CD4-positive, alpha-beta T cell treated with Interleukin-10 for 1 hour (primary cell): ENCODE measurements at places on chromosomes 6 and 20.

GRCh38 chr6:170186941-170187668 lies 103.8 kb downstream of the DLL1 start:
- DNase-seq: no peak

- DNase-seq: no peak
Measured at GRCh38 chr6:139037490-139037889, 8.9 kb downstream of the ABRACL start.

DNA sequence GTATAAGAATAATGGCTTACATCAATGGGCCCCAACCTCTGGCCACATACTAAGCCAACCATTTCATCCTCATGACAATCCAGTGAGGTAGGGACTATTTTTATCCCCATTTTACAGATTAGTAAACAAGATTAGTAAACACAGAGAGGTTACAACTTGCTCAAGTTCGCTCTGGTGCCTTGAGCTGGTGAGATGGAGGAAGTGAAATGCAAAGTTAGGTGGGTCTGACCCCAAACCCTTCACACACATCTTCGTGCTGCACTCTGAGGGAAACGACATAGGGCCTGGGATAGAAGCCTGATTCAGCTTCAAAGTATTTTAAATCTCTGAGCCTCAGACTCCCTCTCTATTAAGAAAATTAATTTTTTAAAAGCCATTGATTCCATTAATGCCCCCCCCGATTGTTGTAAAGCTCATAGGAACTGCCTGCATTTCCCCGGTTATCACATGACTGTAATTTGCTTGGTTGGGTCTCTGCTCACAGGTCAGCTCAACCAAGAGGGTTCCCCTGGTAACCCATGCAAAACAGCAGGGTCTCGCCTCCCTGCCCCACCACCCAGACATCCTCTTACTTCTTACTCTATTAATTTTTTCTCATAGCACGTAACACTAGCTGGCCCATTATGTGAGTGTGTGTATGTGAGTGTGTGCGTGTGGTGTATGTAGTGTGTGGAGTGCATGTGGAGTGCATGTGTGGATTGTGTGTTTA lies 221.2 kb downstream of the MAFB start:
- no peak for DNase-seq

- no peak for DNase-seq
Measured at GRCh38 chr20:32480371-32481241, 104.5 kb downstream of the NOL4L start.

DNA sequence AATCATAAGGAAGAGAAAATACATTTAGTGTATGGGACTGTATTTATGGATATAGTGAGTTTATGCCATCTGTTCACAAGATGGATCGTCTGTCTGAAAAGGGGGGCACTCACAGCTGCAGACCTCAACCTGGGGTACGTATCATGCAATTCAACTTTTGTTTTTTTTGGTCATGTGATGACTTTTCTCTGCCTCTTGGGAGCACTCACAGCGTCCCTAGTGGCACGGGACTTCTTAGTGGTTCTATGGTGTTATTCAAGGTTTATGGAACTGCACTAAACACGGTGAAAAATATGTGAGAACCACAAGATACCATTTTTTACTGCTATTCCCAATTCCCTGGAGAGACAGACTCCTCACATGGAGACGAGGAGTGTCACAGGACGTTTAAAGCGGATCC lies 60.4 kb upstream of the MPC1 start:
- no peak for DNase-seq

GRCh38 chr6:167455371-167455770 lies 130.5 kb downstream of the TTLL2 start:
- DNase-seq: no peak

DNA sequence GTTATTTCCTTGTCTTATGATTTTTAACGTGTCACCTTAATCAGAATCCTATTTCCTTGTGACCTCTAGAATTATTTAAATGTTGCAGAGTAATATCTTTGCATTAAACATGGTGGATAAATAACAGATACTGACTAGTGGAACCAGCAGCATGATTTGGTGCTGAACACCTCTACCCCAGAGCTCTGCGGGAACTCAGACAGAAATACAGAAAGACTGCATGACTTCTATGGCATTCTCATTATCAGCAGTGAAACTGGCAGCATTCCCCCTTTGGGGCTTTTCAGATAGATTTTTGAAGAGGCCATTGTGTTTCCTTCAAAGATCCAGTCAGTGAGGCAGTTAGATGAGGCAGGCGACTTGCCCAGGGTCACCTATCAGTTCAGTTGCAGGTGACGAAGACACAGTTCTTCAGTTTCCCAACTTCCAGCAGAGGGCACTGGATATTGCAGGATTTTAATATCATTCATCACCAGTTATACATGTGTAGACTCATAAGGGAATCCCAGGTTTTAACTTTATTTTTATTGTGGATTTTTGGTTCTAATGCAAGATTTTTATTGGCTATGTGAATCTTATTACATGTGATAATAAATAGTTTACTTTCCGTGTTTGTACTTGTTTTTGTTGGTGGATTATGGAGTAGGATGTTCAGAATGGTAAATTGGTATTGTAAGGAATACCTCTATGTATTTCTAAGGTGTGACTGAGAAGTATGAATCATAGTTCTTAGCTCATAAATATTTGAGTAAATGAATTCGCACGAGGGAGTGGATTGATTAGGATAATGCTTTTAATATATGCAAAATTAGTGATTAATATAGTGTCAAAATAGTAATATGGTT lies 81.3 kb downstream of the AFDN start:
- no peak for DNase-seq

DNA sequence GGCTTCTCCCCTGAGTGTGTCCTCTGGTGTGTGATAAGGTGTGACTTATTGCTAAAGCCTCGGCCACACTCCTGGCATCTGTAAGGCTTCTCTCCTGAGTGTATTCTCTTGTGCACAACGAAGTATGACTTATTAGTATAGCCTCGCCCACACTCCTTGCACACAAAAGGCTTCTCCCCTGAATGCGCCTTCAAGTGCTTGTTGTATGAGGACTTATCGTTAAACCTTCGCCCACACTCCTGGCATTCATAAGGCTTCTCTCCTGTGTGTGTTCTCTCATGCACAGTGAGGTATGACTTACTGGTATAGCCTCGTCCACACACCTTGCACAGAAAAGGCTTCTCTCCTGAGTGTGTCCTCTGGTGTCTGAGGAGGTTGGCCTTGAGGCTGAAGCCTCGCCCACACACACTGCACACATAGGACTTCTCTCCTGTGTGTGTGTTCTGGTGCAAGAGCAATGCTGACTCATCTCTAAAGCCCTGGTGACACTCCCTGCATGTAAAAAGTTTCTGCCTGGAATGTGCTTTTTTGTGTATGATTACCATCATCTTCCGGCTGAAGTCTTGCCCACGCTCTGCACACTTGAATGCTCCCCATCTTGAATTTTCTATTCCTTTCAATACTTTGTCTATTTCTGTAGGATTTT lies 20.4 kb downstream of the ZNF337 start:
- no peak for DNase-seq

GRCh38 chr6:56101141-56101553 lies 146.2 kb downstream of the COL21A1 start:
- DNase-seq: no peak

- no peak for DNase-seq
Measured at GRCh38 chr20:845226-845868, 11.8 kb downstream of the FAM110A start.

- DNase-seq: no peak
Measured at GRCh38 chr20:23435626-23436539, 3.6 kb upstream of the CSTL1 start.

GRCh38 chr20:44745598-44746366 lies at the start of gene KCNK15:
KCNK15 (plus strand) TSS chr20:44745865; CDS start chr20:44745911, 46 bp downstream.
- peak; percentile 40 for DNase-seq
